ENCODE measurements at places on chromosomes 1 and 21. TPM values are rescaled to one million over a fixed set of nuclear protein-coding genes. Genes with fewer than 3 reads are reported as not detected.

GRCh38 chr1:30757352-30758120 is at the start of gene LAPTM5:
Gene LAPTM5 (minus strand): TSS chr1:30757774. CDS start chr1:30757745, 29 bp downstream.
- DNase-seq: peak; percentile 78
- H3K4me1 ChIP-seq: peaks cover 11% of the 10 kb centered on the region
- H3K4me3 ChIP-seq: peak within 1 kb of the TSS; percentile 51
- no peaks in the 10 kb centered on the region for H3K36me3 ChIP-seq
- H3K27ac ChIP-seq: peak within 1 kb of the TSS; percentile 61

Gene TRMT1L
- total RNA-seq: 39.4 TPM

GRCh38 chr21:26117324-26117971 is 53.1 kb downstream of the APP start:
- H3K36me3 ChIP-seq: no peaks in the 10 kb centered on the region
- DNase-seq: no peak
- no peaks in the 10 kb centered on the region for H3K4me1 ChIP-seq
- H3K27ac ChIP-seq: no peak overlapping the region
- H3K27me3 ChIP-seq: no peaks in the 10 kb centered on the region

Gene ADGRL4
- total RNA-seq: 8.9 TPM

Gene ST6GALNAC5
- not detected for total RNA-seq

Gene HSD3B2
- total RNA-seq: not detected

Gene TTC4
- 30.7 TPM for total RNA-seq

GRCh38 chr1:205923651-205924459 is 19.4 kb downstream of the SLC26A9 start:
- peaks cover 13% of the 10 kb centered on the region for H3K4me1 ChIP-seq
- DNase-seq: no peak
- no peaks in the 10 kb centered on the region for H3K36me3 ChIP-seq
- H3K4me3 ChIP-seq: no peak overlapping the region
- H3K27ac ChIP-seq: peak overlapping the region; percentile 64

Measured in psoas muscle (tissue), 8 donors.